ENCODE measurements at places on chromosomes 5 and 9.

- DNase-seq, result no peak
Observed at GRCh38 chr9:75128535-75128934, 40.2 kb downstream of the OSTF1 start.

DNA sequence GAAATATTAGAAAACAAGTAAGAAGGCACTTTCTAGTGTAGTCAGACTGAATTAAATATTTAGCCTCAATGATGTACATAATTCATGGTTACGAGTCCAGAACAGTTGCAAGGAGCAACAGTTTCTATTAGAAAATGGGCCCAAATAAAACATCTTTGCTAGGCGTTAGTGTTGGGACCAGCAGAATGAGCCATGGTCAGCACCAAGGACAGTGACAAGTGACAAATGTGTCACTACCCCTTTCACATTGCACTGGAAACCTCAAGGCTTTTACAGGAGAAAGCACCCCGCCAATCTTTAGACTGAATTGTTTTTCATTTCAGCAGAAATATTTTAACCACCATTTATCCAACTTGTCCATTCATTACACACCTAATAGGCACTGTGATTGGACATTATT lies 301.3 kb upstream of the ADCY2 start:
- no peak for DNase-seq

GRCh38 chr9:504921-505740 lies 290.5 kb downstream of the DOCK8 start:
- DNase-seq, result peak; percentile 24

DNA sequence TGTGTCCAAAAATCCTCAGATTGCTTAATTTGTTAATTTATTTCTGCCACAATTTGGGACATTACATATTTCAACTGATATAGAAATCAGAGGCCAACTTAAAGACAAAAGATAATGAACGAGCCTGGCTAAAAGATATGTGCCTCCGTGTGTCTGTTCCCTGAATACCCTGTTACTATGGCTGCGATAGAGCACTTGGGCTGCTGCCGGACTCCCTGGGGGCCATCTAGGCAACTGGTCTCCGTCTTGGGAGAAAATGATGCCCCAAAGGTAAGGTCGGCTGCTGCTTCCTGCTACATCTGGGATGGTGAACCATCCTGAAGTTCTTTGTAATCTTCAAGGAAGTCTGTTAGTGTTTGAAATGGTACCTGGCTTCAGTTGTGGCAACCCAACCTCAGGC lies 72.0 kb downstream of the RCL1 start:
- no peak for DNase-seq

DNA sequence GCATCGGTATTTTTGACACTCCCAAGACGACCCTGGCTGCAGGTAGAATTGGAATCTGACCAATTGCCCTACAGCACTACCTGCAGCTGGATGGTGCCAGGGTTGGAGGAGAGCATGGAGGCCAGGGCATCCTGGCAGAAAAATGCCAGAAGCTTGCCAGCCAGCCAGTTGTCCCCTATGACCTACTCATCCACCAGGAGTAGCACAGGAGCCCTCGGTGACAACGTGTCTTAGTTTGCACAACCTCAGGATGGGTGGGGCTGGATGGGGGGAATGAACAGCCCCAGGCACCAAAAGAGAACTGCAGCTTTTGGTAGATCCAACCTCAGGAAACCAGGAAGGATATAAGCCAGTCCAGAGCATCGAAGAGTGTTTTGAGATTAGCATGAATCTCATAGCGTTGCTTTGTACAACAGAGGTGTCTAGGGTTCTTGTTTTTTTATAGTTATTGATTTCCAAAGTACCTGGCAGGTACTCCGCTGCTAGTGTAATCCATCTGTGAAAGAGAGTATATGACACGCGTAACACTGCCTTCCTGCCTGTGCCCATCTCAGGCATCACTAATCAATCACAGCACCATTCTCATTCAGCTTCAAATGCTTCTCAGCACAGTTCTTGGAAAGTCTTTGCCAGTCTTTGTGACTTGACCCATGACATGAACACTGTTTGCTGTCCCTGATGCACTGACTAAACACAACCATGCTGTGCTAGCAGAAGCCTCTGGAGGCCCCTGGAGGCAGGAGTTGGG lies 36.7 kb upstream of the ASS1 start:
- DNase-seq, result no peak

DNA sequence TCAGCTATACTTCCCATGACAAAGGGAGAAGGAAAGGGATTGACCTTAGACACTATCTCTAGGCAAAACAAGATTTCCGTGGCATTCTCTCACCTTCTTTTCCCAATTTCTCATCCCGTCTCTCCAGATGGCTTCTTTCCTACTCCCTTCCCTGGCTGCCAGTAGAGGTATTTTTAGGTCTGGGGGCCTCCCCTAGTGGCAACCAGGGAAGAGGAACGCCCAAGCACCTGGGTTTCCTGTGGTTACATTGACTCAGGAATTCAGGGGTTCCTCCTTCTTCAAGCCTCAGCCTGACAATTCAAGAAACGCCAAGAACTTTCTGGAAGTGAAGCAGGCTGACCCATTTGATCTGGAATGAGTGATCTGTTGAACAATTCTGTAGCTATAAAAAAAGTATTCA lies 111.5 kb upstream of the OSMR start:
- no peak for DNase-seq

- DNase-seq, result no peak
Observed at GRCh38 chr9:123337971-123338370, 18.0 kb upstream of the CRB2 start.

All from activated T-cell treated with anti-CD3 and anti-CD28 coated beads, Interleukin-2, amount 50 U/mL, for 48 hours (primary cell).